ENCODE measurements at places on chromosomes 7 and 10. TPM values are rescaled to one million over a fixed set of nuclear protein-coding genes. Genes with fewer than 3 reads are reported as not detected.
A peak's percentile ranks its signal among the peaks of the same experiment; 100 is the strongest.

Gene HMX3
- total RNA-seq: not detected

DNA sequence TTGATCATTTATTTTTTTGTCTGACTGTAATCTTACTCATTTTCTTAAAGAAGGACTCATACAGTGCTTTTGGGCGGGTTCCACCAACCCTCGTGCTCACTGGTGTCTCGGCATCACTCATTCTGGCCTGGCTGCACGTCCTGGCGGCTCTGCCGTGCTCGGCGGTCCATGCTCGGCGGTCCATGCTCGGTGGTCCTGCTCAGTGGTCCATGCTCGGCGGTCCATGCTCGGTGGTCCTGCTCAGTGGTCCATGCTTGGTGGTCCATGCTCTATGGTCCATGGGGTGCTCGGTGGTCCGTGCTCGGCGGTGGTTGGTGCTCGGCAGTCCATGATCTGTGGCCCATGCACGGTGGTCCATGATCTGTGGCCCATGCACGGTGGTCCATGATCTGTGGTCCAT lies 72.5 kb downstream of the WDR37 start:
- no peak for DNase-seq

Gene EIF3B
- 205 TPM for total RNA-seq

GRCh38 chr10:58859526-58859925 lies 316.9 kb upstream of the PHYHIPL start:
- no peak for DNase-seq

Gene H2BK1
- total RNA-seq: not detected

Gene TMEM139
- not detected for total RNA-seq

Gene SFTPA1
- not detected for total RNA-seq

GRCh38 chr10:89873055-89873454 lies 171.7 kb downstream of the KIF20B start:
- DNase-seq: no peak

DNA sequence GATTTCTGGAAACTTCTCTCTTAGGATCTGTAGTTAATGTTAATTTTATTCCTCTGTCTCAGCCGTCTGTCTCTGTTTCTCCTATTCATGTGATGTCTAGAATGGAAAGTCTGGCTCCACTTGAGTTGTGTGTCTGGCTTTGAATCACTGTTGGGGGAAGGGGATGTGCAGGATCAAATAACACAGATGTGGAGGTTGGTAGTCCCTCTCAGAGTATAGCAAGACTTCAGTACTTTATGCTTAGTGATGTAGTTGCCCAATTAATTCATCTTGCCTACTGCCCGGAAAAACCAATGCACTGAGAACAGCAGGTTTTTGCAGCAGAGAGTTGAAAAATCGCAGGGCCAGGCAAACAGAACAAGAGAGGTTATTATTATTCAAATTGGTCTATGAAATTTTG lies 79.2 kb downstream of the PHTF2 start:
- peak; percentile 9 for DNase-seq

DNA sequence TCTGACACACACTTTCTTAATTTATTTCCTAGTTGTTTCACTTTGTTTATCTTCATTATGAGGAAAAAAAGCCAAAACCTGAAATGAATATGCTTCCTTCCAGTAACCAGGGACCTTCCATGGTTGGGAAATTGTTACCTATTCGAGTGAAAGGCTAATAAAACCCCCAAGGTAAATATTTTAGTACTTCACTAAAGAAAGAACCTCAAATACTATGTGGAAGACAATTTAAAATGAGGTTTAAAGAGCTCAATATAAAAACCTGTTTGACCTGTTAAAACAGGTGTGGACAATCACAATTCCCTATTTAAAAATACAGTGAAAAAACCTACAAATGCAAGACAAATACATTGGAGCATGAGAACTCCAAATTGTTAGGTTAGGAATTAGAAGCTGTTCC lies 192.6 kb downstream of the CFTR start:
- no peak for DNase-seq

- DNase-seq: no peak
These were observed 113.7 kb downstream of the RGS10 start for GRCh38 chr10:119428789-119429188.

Gene LRRD1
- total RNA-seq: not detected

DNA sequence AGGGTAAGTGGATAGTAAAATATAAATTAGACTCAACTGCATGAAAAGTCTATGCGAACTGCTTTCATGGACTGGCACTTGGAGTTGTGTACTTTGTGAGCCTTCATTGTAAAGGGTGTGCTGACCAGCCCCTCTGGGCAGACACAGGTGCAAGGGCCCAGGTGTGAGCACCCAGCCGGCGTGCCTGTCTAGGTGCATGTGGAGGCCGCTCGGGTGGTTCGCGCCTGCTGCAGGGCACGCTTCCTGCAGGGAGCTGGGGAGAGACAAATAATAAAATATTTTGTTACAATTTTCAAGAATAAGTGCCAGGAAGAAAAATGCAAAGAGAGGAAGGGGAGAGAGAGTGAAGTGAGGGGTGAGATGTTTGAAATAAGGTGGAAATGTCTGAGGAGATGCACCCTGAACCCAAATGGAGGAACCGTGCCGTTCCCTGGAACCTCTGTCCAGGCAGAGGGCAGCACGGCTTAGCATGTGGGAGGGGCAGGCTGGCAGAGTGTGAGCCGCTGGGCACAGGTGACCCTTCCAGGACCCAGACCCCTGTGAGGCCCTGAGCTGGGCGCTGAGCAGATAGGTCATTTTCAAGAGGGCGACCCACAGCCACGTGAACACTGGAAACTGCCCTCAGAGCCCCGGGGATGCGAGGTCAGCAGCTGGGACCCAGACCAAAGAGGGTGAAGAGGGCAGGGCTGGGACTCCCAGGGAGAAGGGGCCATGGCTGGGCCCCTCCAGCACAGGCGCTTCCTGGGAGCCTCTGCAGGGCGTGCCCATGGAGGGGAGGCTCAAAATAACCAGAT lies 28.7 kb downstream of the RNF32 start:
- no peak for DNase-seq

- no peak for DNase-seq
These were observed 46.9 kb upstream of the PSMG3 start for GRCh38 chr7:1616741-1617140.

DNA sequence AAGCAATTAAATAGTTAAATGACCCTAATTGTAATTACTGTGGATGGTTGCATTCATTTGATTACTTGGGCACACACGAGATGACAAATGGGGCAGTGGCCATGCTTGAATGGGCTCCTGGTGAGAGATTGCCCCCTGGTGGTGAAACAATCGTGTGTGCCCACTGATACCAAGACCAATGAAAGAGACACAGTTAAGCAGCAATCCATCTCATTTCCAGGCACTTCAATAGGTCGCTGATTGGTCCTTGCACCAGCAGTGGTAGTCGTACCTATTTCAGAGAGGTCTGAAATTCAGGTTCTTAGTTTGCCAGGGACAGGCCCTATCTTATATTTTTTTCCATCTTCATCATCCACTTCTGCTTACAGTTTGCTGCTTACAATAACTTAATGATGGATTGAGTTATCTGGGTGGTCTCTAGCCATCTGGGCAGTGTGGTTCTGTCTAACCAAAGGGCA lies 8.3 kb downstream of the PCBD1 start:
- peak; percentile 66 for DNase-seq

DNA sequence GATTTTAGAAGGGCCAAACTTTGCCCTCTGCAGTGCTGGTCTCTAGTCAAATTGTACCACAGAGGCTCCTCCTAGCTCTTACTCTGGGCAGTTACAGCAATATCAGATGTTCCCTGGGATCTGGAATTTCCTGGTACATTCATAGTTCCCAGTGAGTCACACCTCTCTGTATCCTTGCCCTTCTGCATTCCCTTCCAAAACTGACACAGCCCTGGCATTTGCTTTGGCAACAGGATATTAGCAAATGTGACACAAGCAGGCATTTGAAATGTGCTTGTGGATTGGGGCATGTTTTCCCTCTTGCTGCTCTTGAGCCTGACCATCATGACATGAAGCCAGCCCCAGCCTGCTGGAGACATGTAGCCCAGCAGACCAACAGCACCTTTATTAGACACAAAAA lies 284.7 kb upstream of the AKR1E2 start:
- peak; percentile 97 for DNase-seq

Gene GFRA1
- total RNA-seq: 0.72 TPM

DNA sequence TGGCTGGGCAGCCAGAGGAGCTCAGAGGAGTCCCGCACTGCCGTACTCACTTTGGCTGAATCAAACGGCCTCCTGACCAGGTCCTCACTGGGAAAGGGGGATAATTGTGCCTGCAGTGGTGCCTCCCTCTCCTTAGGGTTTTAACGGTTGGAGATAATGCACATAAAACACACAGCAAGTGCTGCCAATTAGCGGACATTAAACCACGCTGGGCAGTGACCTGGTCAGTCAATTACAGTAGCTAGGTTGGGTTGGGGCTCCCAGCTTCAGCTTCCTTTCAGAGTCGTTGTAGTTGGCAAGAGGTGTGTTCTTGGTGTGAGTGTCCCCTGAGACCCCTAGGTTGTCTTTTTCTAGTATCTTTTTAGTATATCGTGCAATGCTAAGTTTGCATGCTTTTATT lies 146.6 kb downstream of the C10orf105 start:
- DNase-seq: no peak

DNA sequence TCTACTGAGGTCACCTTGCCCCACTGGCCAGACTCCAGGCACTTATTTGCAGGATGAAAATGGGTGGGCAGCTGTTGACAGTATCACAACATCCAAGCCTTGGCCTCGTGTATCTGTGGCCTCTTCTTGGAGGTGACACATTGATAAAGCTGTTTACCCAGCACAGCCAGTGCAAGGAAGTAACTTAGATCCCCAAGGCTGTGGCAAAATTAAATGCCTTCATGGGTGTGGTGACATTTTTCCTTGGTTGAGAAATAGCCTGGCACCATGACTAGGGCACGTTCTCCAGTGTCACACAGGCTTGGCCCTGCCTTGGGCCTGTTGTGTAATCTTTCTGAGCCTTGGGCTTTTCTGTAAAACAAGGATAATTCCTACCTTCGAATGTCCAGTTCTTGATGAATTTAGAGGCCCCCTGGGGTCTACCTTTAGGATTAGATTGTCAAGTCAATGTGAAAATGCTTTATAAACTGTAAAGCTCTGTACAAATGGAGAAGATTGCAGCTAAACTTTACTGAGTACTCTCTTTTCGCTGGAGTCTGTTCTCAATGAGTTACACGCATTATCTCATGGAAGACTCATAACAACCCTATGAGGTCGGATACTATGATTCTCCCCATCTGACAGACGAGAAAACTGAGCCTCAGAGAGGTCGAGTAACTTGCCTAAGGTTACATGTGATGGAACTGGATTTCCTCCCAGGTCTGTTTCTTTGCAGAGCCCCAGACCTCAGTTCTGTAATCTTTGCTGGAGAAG lies 46.7 kb upstream of the LOXL4 start:
- DNase-seq: peak; percentile 39

DNA sequence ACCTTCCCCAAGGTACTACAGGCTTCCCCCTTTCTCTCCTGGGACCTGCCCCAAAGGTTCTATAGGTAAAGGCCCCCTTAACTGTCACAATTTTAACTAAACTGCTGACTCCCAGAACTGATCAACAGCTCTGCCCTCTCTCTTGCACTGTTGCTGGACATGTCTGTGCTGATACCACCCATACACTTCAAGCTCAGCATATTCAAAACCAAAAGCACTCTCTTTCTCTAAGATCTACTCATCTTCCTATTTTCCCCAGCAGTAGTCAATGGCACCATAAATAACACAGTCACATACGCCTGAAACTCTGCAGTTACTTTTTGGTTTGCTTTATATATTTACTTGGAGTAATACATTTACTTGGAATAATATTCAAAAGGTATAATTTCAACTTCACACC lies 12.3 kb downstream of the OSBPL3 start:
- DNase-seq: no peak

GRCh38 chr7:30800785-30801252 lies 29.6 kb downstream of the MINDY4 start:
- peak; percentile 100 for DNase-seq

DNA sequence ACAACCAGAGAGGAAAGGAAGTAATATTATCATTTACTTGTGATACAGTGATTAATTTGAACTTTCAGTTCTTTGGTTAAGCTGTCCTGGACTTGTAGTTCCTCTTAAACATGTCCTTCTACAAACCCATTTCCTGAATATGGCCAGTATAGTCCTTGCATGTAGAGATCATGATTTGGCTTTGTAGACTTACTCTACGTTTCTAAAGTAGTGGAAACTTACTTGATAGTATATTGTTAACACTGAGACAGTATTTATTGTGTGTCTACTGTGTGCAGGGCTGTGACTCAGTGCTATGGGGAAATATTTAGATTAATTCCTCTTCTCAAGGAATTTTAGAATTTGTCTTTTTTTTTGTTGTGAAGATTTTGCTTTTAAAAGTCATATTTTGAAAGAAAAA lies 109.5 kb downstream of the NRF1 start:
- no peak for DNase-seq

- no peak for DNase-seq
These were observed 93.7 kb downstream of the SVOPL start for GRCh38 chr7:138607216-138608126.

- DNase-seq: no peak
These were observed 103.7 kb upstream of the RELN start for GRCh38 chr7:104093127-104093526.

- DNase-seq: no peak
These were observed 267.2 kb upstream of the LRGUK start for GRCh38 chr7:133859871-133860450.

- DNase-seq: no peak
These were observed 23.3 kb upstream of the SMARCD3 start for GRCh38 chr7:151271699-151272355.

Gene NOD1
- total RNA-seq: 9.1 TPM

Gene RALA
- total RNA-seq: 18.7 TPM

DNA sequence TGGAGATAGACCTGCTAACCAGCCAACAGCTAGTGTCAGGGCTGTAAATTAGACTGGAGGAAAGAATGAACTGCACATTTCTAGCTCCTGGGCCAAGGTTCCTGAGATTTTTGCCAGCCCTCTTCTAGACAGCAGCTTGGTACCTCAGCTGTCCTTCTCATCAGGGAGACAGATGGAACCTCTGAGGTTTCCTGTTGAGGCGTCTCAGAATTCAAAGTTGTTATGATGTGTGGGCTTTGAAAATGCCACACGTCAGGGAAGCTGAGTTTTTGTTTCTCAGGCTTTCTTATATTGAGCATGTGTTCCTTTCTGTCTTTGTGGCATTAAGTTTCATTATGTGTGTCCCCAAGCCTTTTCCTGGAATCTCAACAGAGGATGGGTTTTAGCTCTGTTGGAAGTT lies 736.6 kb downstream of the AUTS2 start:
- no peak for DNase-seq

Data from RPMI7951 (cell line).